ENCODE measurements at places on chromosomes 2 and 18. TPM values are rescaled to one million over a fixed set of nuclear protein-coding genes. Genes with fewer than 3 reads are reported as not detected.

- no peak for DNase-seq
These were observed 297.4 kb upstream of the ACVR2A start for GRCh38 chr2:147547440-147547839.

GRCh38 chr2:113720167-113720566, 36.3 kb downstream of the SLC35F5 start:
- no peak for DNase-seq

GRCh38 chr2:63755216-63755615, 86.5 kb upstream of the UGP2 start:
- DNase-seq, result no peak

GRCh38 chr18:70645971-70646370, 357.1 kb downstream of the SOCS6 start:
- no peak for DNase-seq

- DNase-seq, result no peak
These were observed 9.2 kb upstream of the GALNT3 start for GRCh38 chr2:165803123-165803760.

GRCh38 chr2:43038696-43039094, 187.7 kb downstream of the ZFP36L2 start:
- DNase-seq, result no peak

- no peak for DNase-seq
These were observed 95.4 kb upstream of the SMAD7 start for GRCh38 chr18:49046125-49046524.

GRCh38 chr18:49547701-49548100, 14.2 kb upstream of the LIPG start:
- no peak for DNase-seq

DNA sequence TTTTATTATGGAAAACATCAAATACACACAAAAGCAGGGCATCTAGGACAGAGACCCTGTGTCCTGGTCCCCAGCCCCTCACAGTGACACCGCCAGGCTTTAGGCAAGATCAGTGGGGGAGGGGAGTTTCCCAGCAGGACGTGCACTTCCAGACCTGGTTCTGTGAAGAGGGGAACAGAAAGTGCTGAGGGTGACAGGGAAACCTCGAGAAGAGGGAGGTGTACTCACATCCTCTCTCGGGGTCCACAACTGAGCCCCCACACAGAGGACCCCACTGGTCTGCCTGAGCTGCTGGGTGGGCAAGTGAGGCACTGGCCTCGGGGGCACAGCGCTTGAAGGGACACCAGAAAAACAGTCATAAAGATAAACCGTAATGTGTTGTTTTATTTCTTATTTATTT, 4.4 kb upstream of the GPR35 start:
- peak; percentile 18 for DNase-seq

GRCh38 chr18:76874642-76875389, 52.5 kb downstream of the ZNF236 start:
- DNase-seq, result peak; percentile 41

DNA sequence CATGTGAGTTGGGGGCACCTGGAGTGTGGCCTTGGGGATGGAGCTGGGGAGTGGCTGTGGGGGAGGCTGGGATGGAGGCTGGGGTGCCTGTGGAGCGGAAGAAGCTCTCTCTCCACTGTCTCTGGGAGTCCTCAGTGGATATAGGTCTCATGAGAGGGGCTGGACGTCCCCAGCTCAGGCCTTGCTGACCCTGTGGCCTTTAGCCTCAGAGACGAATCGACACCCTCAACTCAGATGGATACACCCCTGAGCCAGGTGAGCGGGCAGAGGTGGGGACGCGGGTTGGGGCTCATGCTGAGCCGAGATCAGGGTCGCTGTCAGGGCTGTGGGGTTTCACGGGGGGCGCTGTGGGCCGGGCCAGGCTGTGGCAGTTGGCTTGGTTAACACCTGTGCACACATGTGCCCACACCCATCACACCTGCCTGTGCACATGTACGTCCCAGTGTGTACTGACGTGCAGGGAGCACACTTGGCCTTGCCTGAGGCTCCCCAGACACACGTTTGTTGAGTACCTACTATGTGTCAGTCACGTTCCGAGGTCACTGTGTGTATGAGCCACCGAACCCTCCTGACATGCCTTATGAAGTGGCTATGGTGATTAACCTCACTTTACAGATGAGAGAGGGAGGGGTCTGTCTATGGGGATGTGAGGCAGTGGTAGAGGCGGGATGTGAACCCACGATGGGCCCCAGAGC, 20.1 kb downstream of the ZAP70 start:
- no peak for DNase-seq

DNA sequence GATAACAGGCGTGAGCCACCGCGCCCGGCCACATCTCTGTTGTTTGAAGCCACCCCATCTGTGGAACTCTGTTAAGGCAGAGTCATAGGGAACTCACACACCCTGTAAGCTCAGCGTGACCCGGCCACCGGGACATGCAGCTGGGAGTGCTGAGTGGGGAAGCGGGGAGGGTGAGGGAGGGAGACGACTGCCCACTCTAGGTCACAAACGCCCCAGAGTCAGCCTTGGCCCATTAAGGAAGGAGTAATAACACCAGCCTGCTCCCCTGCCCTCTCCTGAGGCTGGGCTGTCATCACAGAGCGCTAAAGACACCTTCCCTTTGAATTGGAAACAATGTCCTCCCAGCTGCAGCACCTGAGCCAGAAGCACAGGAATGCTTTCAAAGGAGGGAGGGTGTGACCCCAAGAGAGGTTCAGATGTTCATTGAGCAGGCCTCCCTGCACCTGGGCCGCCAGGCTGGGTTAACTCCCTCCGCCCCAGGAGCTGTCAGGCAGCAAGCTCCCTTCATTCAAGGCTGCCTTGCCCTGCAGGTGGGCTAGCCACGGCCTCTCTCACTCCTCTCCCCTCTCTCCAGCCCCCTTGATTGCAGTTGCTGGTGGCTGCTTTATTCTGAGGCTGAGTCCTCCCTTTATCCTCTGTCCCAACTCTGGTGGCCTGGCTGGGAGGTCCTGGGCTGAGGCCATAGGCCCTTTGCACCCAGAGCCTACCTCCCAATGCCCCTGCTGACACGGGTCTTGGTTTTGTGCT, 77.2 kb upstream of the HPCAL1 start:
- no peak for DNase-seq

GRCh38 chr2:102506743-102507142, 33.7 kb downstream of the SLC9A4 start:
- no peak for DNase-seq

DNA sequence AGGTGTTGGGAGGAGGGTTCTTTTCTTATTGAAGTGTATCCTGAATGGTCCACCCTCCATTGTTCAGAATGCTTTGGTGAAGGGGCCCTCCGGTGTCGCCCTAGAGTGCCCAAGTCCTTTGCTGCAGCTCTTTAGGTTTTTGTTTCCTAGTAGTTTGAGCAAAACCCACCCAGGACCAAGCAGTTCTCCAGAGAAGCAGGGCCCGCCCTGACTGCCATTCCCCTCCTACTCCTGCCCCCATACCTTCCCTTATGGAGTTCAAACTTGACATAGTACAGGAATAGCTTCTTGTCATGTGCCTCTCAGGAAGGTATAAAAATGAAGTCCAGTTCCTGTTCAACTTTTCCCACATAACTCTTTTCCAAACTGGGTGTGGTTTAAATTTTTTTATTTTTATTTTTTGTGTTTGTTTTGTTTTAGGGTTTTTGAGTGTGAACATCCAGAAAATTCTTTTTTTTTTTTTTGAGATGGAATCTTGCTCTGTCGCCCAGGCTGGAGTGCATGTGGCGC, 5.6 kb downstream of the MERTK start:
- DNase-seq, result no peak

GRCh38 chr2:3769766-3770165, 66.4 kb downstream of the DCDC2C start:
- DNase-seq, result no peak

GRCh38 chr2:66427300-66427699, 7.6 kb upstream of the MEIS1 start:
- DNase-seq, result no peak

DNA sequence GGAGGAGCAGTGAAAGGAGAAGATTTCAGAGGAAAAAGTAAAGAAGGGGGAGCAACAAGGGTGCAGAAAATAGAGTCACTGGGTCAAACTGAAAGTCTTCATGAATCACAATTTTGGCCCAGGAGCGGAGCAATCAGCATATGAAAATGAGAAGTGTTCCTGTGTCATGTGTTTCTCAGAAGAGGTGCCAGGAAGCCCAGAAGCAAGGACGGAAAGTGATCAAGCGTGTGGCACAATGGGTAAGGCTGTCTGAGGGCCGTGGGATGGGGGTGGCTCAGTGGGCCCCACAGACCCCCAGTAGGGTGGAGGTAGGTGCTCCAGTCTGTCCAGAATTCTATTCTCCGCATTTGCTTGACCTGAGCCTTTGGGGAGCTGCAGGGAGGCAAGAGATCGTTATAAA, 44.2 kb downstream of the SP140 start:
- DNase-seq, result peak; percentile 26

- DNase-seq, result no peak
These were observed 678 bp upstream of the UBE2E3 start for GRCh38 chr2:180979749-180980105.

GRCh38 chr2:84958135-84959059, 12.6 kb upstream of the KCMF1 start:
- no peak for DNase-seq

- DNase-seq, result no peak
These were observed 61.6 kb upstream of the TACR1 start for GRCh38 chr2:75260946-75261345.

GRCh38 chr2:19607931-19608771, 249.7 kb upstream of the OSR1 start:
- DNase-seq, result no peak

DNA sequence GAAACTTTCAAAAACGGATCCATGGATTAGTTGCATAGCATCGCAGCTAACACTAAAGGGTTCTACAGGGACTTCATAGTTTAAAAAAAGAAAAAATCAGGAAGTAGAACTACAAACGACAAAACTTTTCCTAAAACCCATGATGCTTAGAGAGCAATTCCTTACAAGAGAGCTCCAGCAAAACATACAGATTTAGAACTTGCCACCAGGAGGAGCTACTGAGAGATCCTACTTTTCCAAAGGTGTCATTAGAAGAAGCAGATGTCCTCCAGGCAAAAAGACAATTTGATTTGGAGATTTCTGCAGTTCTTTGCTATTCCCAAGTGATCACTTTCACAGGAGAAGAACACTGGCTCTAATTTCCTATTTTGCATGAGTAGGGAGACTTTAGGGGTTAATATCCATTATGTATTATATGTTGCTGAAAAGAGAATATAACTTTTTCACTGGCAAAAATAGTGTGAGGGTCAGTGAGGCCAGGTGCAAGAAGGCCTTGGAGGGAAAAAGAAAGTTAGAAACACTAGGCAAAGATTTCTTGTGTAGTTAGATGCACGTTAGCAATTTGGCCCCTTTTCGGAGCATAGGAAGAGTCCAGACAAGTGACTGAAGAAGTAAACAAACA, 436.2 kb downstream of the SUCLG1 start:
- peak; percentile 18 for DNase-seq

GRCh38 chr2:196592331-196592910, 47.1 kb upstream of the CCDC150 start:
- peak; percentile 8 for DNase-seq

GRCh38 chr18:1002653-1003178, 98.0 kb downstream of the ADCYAP1 start:
- DNase-seq, result no peak

- no peak for DNase-seq
These were observed 48.1 kb downstream of the GALNT3 start for GRCh38 chr2:165745916-165746315.

MYOM1 gene
- 0.41 TPM for total RNA-seq

SLC4A1AP gene
- 22.2 TPM for total RNA-seq

UGT1A1 gene
- total RNA-seq, result not detected

PARD6G gene
- total RNA-seq, result 0.10 TPM

CPS1 gene
- total RNA-seq, result 0.96 TPM

THSD7B gene
- not detected for total RNA-seq

OTOS gene
- not detected for total RNA-seq

MFSD6 gene
- 21.0 TPM for total RNA-seq

SERPINB13 gene
- not detected for total RNA-seq

FOXI3 gene
- total RNA-seq, result not detected

IRS1 gene
- 2.7 TPM for total RNA-seq
